Ascending aorta (tissue), 2 donors: ENCODE measurements at places on chromosomes 1 and 21. TPM values are rescaled to one million over a fixed set of nuclear protein-coding genes. Genes with fewer than 3 reads are reported as not detected.
A peak's percentile ranks its signal among the peaks of the same experiment; 100 is the strongest.

- no peaks in the 10 kb centered on the region for H3K4me1 ChIP-seq
- no peaks in the 10 kb centered on the region for H3K27me3 ChIP-seq
- H3K27ac ChIP-seq = no peak overlapping the region
- no peaks in the 10 kb centered on the region for H3K36me3 ChIP-seq
- H3K4me3 ChIP-seq = no peak overlapping the region
- DNase-seq = no peak
Observed at GRCh38 chr1:103256490-103256889, 148.2 kb upstream of the COL11A1 start.

DNA sequence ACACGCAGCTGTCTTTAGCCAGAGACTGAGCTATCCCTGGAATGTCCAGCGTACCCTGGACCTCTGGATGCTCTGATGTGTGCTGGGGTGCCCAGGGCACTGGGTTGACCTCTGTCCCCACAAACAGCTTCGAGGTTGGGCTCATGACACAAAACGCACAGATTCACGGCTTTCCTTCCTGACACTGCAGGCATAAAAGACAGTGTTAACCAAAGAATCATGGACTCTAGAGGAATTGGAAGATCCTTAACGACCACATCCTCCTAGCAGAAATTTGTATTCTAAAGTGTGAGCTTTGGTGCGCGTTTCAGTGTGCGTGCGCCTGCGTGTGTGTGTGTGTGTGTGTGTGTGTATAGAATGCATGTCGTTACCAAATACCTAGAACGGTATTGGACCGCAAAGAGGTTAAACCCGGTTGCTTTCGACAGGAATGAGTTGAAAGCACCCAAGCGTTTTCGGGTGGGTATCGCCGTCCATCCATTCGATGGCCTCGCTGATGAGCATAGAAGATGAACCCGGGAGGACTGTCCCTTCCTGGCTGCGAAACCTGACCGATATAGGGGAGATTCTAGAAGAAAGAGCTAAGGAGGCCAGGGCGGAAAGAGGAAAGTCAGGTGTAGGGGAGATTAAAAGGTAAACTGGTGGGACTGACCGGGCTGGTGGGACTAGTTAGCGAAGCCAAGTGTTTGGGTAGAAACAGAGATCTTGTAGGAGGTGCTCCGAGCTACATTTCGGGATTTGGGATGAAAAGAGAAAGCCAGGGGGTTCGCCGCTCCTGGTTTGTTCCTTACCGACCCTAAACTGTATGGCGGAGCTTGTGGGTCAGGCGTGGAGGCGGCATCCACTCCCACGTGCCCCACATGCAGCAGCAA lies 6.8 kb upstream of the LHX9 start:
- H3K4me3 ChIP-seq = peak overlapping the region; percentile 27
- peaks cover 14% of the 10 kb centered on the region for H3K4me1 ChIP-seq
- no peak overlapping the region for H3K27ac ChIP-seq
- DNase-seq = no peak

DNA sequence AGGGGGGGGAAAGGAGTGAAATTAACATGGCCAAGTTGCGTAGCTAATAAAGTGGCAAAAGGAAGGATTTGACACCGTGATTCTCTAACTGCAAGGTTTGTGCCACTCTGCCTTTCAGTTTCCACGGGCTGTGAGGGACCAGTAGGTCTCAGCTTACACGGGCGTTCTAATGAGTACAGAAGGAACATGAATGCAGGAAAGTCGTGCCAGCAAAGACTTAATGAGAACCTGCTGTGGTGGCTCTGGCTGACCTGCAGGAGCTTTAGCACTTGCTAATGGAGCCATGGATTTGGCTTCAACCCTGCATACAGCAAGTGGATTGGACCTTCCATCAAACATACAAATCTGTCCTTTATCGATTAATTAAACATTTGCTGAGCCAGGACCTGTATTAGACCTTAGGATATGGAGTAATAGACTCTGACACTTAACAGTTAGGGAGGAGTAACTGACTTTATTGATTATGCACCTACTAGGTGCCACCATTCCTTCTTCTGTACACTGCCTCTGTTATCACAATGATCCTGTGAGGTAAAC lies 15.1 kb upstream of the PITHD1 start:
- H3K27ac ChIP-seq = no peak overlapping the region
- H3K4me1 ChIP-seq = no peaks in the 10 kb centered on the region
- no peaks in the 10 kb centered on the region for H3K27me3 ChIP-seq
- H3K36me3 ChIP-seq = peaks cover 49% of the 10 kb centered on the region
- H3K4me3 ChIP-seq = no peak overlapping the region

DNA sequence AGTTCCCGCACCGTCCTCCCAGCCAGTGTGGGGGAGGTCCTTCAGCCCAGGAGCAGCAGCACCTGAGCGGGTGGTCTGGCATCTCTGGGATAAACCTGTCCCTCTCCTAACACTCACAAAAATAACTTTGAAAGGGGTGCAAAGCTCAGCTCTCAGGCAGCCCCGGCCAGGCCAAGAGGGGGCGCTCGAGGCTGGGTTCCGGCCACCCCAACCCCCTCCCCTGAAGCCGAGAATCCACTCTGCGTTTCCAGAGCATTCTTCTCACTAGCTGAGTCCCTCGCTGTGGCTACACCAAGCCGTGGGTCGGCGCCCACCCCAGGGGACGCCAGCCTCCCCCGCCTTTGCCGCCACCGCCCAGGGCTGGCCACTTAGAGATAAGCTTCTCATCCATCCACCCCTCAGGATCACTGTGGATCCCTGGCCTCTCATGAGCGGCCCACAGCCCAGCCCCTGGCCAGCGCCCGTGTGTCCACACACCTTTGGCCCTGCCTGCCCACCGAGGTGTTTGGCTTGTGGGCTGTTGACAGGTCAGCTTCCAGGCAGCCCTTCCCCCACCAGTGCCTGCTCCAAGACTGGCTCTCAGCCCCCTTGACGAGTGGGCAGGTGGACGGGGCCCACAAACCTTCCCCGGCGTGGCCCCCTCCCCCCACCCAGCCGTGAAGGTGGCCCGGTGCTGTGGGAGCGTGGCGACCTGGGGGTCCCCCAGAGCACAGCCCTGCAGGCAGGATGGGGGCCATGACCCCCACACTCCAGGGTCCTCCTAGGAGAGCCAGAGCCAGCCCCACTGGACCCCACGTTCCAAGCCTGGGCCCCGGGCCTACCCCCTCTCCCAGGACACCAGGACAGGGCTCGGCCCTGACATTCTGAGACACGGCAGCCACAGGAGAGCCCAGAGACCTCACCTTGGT lies 1.9 kb downstream of the FTCD start:
- H3K4me3 ChIP-seq = peak overlapping the region; percentile 41
- H3K27me3 ChIP-seq = no peaks in the 10 kb centered on the region
- peak; percentile 7 for DNase-seq

GRCh38 chr1:95370691-95371562 lies 136.9 kb downstream of the RWDD3 start:
- no peak overlapping the region for H3K4me3 ChIP-seq
- H3K36me3 ChIP-seq = no peaks in the 10 kb centered on the region
- H3K4me1 ChIP-seq = no peaks in the 10 kb centered on the region
- DNase-seq = no peak

DNA sequence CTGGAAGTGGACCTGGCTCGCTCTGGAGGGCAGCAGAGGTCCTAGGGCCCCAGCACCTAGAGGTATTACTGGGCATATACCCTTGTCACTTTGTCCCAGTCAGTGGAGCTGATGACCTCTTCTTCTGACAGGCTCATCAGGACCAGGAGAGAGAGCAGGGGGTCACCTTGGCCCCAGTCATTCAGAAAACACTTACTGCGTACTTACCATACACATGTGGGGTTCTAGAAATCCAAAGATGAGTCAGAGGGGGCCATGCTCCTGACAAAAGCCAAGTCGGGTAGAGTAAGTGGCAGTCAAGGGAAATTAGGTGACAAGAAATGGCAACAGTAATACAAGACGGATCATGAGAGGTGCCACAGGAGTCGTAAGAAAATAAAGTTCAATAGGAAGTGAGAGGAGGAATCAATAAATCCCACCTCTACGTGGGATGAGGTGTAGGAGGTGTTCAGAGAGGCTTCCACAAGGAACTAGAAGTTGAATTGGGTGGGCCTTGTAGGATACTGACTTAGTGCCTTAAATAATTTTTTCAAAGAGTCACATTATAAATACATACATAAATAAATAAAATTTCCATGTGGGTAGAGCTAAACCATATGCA lies 6.8 kb downstream of the KCNC4 start:
- peaks cover 9% of the 10 kb centered on the region for H3K36me3 ChIP-seq
- no peak overlapping the region for H3K27ac ChIP-seq
- no peak overlapping the region for H3K4me3 ChIP-seq
- H3K27me3 ChIP-seq = no peaks in the 10 kb centered on the region
- no peak for DNase-seq
- H3K4me1 ChIP-seq = no peaks in the 10 kb centered on the region

- DNase-seq = no peak
- H3K27me3 ChIP-seq = no peaks in the 10 kb centered on the region
- H3K4me1 ChIP-seq = peaks cover 27% of the 10 kb centered on the region
- H3K36me3 ChIP-seq = no peaks in the 10 kb centered on the region
Observed at GRCh38 chr1:160081261-160081936, at the start of gene KCNJ9. TSS of gene KCNJ9 (plus strand) at chr1:160081538. CDS start at chr1:160084031, 2,493 bp downstream.

- no peak overlapping the region for H3K4me3 ChIP-seq
- no peaks in the 10 kb centered on the region for H3K36me3 ChIP-seq
- no peak for DNase-seq
- H3K27ac ChIP-seq = no peak overlapping the region
- H3K4me1 ChIP-seq = no peaks in the 10 kb centered on the region
Observed at GRCh38 chr1:14842891-14843290, 244.4 kb downstream of the KAZN start.

- H3K4me1 ChIP-seq = no peaks in the 10 kb centered on the region
- H3K4me3 ChIP-seq = no peak overlapping the region
- no peak overlapping the region for H3K27ac ChIP-seq
- no peaks in the 10 kb centered on the region for H3K36me3 ChIP-seq
- no peaks in the 10 kb centered on the region for H3K27me3 ChIP-seq
- DNase-seq = no peak
Observed at GRCh38 chr21:40255518-40256444, 388.5 kb downstream of the PCP4 start.

GRCh38 chr1:208272713-208273112 lies 28.5 kb upstream of the PLXNA2 start:
- H3K27me3 ChIP-seq = no peaks in the 10 kb centered on the region
- H3K27ac ChIP-seq = no peak overlapping the region
- H3K36me3 ChIP-seq = no peaks in the 10 kb centered on the region
- no peak for DNase-seq

- no peak overlapping the region for H3K27ac ChIP-seq
- DNase-seq = no peak
- H3K36me3 ChIP-seq = no peaks in the 10 kb centered on the region
- H3K27me3 ChIP-seq = no peaks in the 10 kb centered on the region
- no peak overlapping the region for H3K4me3 ChIP-seq
Observed at GRCh38 chr1:220966881-220967611, 87.8 kb downstream of the HLX start.

GRCh38 chr1:38941527-38942019 lies at the start of gene RHBDL2:
TSS of gene RHBDL2 (minus strand) at chr1:38941830. CDS start at chr1:38919212, 22,618 bp downstream.
- H3K27ac ChIP-seq = no peak within 1 kb of the TSS
- H3K36me3 ChIP-seq = no peaks in the 10 kb centered on the region
- peak within 1 kb of the TSS; percentile 48 for H3K4me3 ChIP-seq
- no peaks in the 10 kb centered on the region for H3K4me1 ChIP-seq

DNA sequence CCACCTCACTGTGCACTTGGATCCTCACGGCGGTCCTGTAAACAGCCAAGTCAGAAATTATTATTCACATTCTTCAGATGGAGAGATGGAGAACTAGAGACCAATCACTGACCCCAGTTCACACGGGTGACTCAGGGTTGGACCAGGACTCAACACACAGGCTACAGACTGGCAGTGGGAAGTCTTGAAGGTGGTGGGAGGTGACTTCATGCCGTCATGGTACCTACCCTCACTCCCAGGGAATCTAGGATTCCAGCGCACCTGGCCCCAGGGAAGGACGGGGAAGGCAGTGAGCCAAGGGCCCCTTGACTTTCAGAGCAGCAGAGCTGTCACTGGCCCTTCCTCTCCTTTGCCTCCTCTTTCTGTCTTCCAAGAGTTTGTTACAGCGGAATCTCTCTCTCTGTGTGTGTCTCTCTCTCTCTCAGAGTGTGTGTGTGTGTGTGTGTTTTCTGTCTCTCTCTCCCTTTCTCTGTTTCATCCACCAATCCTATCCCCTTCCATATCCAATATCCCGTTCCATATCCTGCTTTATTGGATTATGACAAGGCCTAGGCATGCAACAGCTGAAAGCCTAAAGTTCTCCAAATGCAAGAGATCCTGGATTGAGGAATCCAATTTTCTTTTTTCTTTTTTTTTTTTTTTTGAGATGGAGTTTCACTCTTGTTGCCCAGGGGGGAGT lies 11.7 kb downstream of the OPTC start:
- H3K36me3 ChIP-seq = no peaks in the 10 kb centered on the region
- H3K27ac ChIP-seq = no peak overlapping the region
- H3K4me3 ChIP-seq = no peak overlapping the region
- H3K4me1 ChIP-seq = peaks cover 13% of the 10 kb centered on the region
- H3K27me3 ChIP-seq = no peaks in the 10 kb centered on the region

GRCh38 chr1:14897997-14898645 lies 255.4 kb upstream of the TMEM51 start:
- no peaks in the 10 kb centered on the region for H3K4me1 ChIP-seq
- no peak overlapping the region for H3K4me3 ChIP-seq
- DNase-seq = no peak
- no peaks in the 10 kb centered on the region for H3K27me3 ChIP-seq
- no peaks in the 10 kb centered on the region for H3K36me3 ChIP-seq
- H3K27ac ChIP-seq = no peak overlapping the region

DNA sequence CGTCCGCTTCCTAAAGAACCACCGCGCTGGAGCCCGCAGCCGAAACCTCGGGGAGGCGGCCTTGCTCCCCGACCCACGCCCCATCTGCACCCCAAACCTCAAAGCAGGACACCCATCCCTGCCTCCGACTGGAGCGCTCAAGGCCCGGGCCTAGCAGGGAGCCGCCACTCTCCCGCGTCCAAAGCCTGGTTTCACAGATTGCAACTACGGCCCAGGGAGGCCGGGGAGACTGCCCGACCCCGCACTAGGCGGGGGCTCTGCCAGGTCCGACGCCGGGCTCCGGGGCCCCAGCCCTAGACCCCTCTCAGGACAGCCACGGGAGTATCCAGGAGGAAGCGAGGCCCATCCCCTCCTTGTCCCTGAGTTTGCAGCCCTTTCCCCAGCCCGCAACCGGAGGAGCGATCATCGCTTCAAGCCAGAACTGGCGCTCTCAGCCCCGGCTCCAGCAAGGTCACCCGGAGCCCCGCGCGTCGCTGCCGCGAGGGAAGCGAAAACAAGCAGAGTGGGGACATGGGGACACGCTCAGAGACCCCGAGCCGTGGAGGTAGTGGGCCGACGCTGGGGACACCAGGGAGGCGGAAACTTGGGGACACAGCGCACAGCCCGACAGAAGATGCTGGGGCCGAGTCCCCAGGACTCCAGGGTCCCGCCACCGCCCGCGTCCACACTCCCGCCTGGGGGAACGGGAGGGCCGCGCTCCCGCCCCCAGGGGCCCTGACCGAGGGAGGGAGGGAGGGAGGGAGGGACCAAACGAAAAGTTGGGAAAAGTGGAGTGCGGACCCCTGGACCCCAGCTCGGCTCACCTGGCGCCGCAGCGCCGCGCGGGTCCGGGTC lies 433 bp downstream of the TMEM200B start:
- no peaks in the 10 kb centered on the region for H3K36me3 ChIP-seq
- H3K27ac ChIP-seq = peak overlapping the region; percentile 99

GRCh38 chr1:174157157-174157806 lies 2.0 kb upstream of the RABGAP1L start:
- H3K27ac ChIP-seq = no peak overlapping the region
- H3K27me3 ChIP-seq = no peaks in the 10 kb centered on the region
- no peaks in the 10 kb centered on the region for H3K36me3 ChIP-seq
- H3K4me1 ChIP-seq = peaks cover 7% of the 10 kb centered on the region

The TMPRSS2 gene
- total RNA-seq = not detected

The OR6N2 gene
- not detected for total RNA-seq

The CNR2 gene
- total RNA-seq = not detected

The SLC1A7 gene
- total RNA-seq = not detected

The FCAMR gene
- total RNA-seq = not detected

The CELA3A gene
- total RNA-seq = not detected

The PRRC2C gene
- 46.3 TPM for total RNA-seq

The LCE2C gene
- not detected for total RNA-seq

The CHD5 gene
- 4.0 TPM for total RNA-seq

The KRTAP10-3 gene
- not detected for total RNA-seq
